Effector memory CD4-positive, alpha-beta T cell (primary cell): ENCODE measurements at places on chromosomes 13 and 19.

DNA sequence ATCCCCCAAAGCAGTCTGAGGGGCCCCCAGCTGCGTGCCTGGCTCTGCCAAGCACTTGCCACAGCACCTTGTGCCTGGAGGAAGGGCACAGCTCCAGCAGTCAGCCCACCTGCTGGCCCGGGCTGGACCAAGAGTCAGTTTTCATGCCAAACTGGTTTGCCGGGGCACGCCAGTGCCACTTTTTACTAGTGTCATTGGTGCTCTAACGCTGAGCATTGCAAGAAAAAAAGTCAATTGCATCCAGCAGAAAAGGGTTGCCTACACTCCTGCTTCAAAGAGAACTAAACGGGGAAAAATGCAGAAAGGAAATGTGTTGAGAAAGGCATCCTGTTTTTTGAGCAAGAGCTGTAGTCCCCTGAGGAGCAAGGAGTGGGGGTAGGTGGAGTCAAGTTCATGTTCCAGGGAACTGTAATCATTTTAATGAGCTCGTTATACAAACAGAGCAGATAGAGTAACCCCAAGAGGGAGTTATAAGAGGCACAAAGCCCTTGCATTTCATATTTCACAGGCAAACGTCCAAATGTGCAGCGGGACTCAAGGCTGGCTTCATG is 68.4 kb downstream of the F2RL3 start:
- DNase-seq: no peak

GRCh38 chr13:71290963-71291841 is 575.8 kb downstream of the DACH1 start:
- DNase-seq: peak; percentile 49

DNA sequence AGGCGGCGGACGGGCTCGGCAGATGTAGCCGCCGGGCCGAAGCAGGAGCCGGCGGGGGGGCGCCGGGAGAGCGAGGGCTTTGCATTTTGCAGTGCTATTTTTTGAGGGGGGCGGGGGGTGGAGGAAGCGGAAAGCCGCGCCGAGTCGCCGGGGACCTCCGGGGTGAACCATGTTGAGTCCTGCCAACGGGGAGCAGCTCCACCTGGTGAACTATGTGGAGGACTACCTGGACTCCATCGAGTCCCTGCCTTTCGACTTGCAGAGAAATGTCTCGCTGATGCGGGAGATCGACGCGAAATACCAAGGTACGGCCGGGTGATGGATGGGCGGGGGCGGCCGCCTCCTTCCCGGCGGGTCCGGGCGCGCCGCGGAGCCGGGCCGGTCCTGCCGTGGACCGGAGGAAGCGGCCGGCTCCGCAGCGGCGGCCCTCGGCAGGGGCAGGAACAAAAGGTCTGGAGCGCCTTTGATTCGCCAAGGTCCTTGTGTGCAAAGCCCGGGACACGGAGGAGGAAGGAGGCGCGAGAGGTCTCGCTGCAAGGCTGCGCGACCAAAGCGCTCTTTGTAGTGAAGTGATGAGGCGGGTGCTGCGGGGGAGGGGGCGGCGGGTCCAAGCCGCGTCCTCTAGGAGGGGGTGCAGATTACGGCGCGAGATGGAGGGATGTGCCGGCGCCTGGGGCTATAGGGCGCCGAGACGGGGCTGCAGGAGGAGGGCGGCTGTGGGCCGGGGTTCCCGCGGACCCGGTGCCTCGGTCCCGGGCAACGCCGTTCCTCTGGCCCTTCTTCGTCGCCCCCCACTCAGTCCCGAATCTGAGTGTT is 689 bp downstream of the ING1 start:
- peak; percentile 72 for DNase-seq

- no peak for DNase-seq
These were observed 4.4 kb upstream of the WIZ start for GRCh38 chr19:15453906-15454860.

- DNase-seq: no peak
These were observed 22.4 kb upstream of the SEMA6B start for GRCh38 chr19:4581666-4582553.

DNA sequence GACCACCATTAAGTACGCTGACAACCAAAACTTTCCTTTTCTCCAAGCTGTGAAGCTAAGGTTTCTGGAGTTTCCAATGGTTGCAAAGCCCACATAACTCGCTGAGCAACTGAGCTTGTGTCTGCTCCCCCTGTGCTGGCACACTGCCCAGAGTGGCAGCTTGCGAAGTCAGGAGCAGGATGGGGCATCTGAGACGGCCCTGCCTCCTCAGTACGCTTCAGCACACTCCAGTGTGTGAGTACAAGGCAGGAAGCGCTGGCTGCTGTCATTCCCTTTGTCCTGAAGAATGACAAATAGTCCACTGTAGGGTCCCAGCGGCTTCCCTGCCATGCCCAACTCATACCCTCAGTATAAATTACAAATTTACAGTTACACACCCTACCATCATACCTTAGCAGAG is 51.5 kb downstream of the SKA3 start:
- no peak for DNase-seq

DNA sequence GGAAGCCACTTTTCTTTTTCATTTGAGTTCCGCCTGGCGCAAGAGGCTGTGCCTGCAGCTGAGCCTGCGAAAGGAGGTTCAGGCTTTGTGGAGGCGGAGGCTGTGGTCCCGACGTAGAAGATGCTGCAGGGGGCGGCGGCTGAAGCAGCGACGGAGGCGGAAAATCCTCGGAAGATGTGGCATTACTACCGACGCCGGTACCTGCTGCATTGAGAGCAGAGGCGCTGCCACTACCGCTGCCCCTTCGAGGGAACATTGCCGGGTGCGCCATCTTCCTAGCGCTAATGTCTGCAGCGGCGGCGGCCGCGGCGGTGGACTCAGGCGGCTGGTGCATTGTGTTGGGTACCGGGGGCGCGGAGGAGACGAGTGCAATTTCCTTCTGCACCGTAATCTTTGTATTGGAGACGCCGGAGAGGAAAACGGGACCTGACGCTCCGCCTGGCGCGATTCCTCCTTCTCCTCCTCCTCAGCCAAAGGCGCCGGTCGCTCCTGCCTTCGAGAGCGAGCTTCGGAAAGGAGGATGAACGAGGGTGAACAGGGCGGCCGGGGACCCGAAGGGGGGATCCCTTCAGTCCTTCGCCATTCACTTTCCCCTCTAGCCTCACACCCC is at the start of gene TSC22D1:
TSS of gene TSC22D1 (minus strand) at position 590 of the 610 bp plus-strand sequence. CDS start at position 334, 256 bp downstream.
- peak; percentile 62 for DNase-seq

- no peak for DNase-seq
These were observed 91.8 kb upstream of the TSC22D1 start for GRCh38 chr13:44667943-44668342.

DNA sequence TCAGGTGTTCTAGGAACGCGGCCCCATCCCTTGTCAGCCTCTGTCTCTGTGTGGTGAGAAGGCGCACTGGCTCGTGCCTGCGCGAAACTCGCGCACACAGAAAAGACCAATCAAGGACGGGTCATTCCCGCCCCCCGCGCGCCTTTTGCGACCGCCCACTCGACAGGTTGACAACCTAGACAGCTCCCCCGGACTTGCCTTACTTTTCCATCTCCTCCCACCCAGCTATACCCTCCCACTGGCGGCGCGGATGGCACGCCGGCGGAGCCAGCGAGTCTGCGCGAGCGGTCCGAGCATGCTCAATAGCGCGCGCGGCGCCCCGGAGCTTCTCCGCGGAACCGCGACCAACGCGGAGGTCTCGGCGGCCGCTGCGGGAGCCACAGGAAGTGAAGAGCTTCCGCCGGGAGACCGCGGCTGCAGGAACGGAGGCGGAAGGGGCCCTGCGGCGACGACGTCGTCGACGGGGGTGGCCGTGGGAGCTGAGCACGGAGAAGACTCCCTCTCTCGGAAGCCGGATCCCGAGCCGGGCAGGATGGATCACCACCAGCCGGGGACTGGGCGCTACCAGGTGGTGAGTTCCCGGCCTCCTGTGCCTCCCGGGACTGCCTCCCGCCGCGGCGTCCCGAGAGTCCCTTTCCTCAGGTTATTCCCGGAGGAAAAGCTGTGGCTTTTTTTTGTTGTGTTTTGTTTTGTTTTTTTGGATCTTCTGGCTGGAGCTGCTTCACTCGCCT is at the start of gene NDFIP2:
TSS of gene NDFIP2 (plus strand) at position 202 of the 731 bp plus-strand sequence. CDS start at position 251, 49 bp downstream.
- DNase-seq: peak; percentile 79
